ENCODE measurements at places on chromosomes 4 and X.

DNA sequence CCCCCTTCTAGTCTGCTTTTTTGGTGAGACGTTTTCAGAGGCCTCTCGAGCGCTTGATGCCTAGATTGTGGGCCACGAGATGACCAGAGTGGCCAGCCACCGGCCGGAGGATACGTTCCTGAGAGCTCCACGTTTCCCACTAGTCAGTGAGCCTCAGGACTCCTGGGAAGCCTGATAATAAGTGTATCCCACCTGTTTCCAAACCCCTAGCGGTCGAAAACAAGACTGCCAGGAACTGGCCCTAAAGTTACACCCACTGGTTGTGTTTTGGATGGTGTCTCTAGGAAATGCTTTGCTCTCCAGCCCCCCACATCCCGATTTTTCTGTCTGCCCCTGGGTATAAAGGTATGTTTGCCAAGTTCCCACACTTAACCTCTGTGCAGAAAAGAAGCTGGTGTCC is 4.6 kb upstream of the RS1 start:
- DNase-seq = no peak

- DNase-seq = no peak
Observed at GRCh38 chr4:121278811-121279368, 101.9 kb downstream of the QRFPR start.

DNA sequence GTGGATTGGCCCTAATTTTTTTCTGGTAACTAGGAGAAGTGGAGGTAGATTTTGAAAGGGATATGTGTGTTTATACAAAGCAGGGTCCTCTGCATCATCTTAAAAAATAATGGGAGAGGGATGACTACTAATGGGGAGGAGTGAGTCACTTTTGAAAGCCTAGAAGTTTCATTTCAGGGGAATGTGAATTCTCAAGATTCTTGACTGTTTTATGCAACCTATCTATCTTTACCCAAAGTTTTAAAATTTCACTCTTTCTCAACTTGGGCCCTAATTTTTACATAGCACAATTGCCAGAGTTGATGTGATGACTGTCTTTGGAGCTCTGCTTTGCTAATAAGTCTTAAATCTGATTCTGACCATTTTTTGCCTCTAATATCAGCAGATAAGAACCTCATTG is 445.2 kb downstream of the GRXCR1 start:
- no peak for DNase-seq

DNA sequence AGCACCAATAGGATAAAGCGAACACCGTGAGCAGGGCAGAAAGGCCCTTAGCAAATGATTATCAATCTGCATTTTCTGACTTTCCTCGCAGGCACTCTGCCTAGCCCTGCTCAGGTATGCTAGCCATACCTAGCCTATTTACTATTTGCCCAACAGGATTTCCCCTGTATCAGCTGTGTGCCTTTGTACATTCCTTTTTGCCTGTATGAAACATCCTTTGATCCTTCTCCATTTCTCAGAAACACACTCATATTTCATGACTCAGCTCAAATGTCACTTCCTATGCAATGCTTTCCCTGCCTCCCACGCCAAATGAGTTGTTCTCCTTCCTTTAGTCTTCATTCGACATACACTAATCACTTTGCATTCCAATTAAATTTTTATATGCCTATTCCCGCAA is 37.2 kb downstream of the PCDH7 start:
- no peak for DNase-seq

DNA sequence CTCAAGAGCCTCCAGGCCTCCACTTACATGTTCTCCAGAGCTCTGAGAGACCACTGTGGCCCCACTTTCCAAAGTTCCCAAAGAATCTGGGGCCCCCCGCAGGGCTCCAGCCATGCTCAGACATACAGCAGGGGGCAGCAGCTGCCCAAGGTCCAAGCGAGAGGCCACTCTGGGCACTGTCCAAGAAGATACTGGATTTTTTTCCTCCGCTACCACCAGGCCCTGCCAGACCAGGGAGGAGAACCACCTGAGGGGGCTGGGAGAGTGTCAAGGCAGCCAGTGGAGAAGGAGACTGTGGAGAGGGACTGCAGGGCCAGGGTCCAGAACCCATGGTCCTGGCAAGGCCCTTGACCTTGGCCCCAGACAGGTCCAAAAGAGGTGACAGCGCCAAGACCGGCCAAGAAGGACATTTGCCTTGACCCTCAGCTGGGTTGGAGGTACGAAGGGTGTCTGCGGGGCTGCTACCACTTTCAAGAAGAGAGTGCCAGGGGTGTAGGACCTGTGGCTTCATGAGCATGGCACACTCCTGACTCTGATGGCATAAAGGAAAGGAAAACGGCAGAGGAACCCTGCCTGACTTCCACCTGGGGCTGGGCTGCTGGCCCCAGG is 5.3 kb downstream of the EMD start:
- DNase-seq = no peak

DNA sequence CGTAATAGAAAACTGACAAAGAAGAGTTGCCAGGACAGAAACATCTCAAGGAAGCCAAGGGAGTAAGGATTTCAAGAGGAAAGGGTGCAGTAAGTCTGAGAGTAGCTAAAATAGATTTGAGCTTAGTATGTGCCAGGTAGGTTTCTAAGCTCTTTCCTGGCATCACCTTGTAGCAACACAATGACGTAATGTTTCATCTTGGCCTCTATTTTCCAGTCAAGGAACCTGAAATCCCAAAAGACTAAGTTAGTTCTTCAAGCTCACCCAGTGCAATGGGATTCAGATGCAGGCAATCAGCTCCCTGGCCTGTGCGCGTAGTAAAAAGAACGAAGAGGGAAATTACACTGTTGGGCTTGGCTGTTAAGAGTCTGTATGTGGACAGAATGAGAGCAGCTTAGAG is 586.5 kb upstream of the TENM3 start:
- DNase-seq = no peak

Data from Panc1 (cell line).